ENCODE measurements at places on chromosomes 2 and 18. TPM values are rescaled to one million over a fixed set of nuclear protein-coding genes. Genes with fewer than 3 reads are reported as not detected.

Gene SDC1
- 14.4 TPM for total RNA-seq

Gene CD8B2
- not detected for total RNA-seq

Gene MYCN
- not detected for total RNA-seq

Gene TTN
- total RNA-seq, result 0.85 TPM

Gene MBD1
- total RNA-seq, result 56.0 TPM

Gene MDH1B
- total RNA-seq, result 0.56 TPM

Gene CYTIP
- 5.9 TPM for total RNA-seq

Gene MAP2
- 5.2 TPM for total RNA-seq

Gene OR6B3
- total RNA-seq, result not detected

Gene NOSTRIN
- 1.4 TPM for total RNA-seq

Gene TMEM247
- not detected for total RNA-seq

Gene CD207
- total RNA-seq, result not detected

Gene CDH2
- 166 TPM for total RNA-seq

Gene UGT1A4
- total RNA-seq, result not detected

Gene C1QL2
- not detected for total RNA-seq

Gene TMEM17
- total RNA-seq, result 1.7 TPM

Gene KRTCAP3
- not detected for total RNA-seq

Gene IL36A
- total RNA-seq, result not detected

Gene PRKAG3
- under 0.01 TPM for total RNA-seq

Gene PID1
- 6.9 TPM for total RNA-seq

Gene TRIM54
- total RNA-seq, result under 0.01 TPM

Gene SLC9A4
- not detected for total RNA-seq

Gene PAX3
- total RNA-seq, result not detected

Gene FECH
- total RNA-seq, result 21.7 TPM

Gene LCT
- total RNA-seq, result under 0.01 TPM

Gene CXCR1
- not detected for total RNA-seq

Gene SCN3A
- total RNA-seq, result 1.9 TPM

All from regular cardiac myocyte (primary cell).